ENCODE measurements at places on chromosomes 5 and 9.

- no peak for DNase-seq
Measured at GRCh38 chr5:56493766-56494165, 260.6 kb upstream of the ANKRD55 start.

DNA sequence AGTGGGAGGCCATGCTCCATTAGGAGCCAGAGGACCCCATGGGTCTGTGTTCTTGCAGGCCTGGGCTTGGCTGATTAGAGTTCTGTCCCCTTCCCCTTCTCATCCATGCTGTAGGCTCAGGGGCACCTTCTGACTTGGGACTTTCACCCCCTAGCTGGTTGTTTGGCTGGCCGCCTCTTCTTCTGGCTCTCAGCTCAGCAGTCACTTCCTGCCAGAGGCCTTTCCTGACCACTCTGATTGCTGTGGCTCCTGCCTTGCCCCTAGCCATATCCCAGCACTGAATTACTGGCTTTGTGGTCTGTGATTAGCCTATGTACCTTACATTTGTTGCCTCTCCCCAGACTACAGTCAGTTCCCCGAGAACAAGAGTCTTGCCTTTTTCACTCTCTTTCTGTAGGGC lies 14.6 kb downstream of the ENTREP1 start:
- no peak for DNase-seq

- no peak for DNase-seq
Measured at GRCh38 chr5:39709032-39709431, 284.3 kb upstream of the DAB2 start.

- DNase-seq, result no peak
Measured at GRCh38 chr9:136348691-136349090, 14.9 kb downstream of the DNLZ start.

- no peak for DNase-seq
Measured at GRCh38 chr5:107570181-107570580, 100.6 kb downstream of the EFNA5 start.

DNA sequence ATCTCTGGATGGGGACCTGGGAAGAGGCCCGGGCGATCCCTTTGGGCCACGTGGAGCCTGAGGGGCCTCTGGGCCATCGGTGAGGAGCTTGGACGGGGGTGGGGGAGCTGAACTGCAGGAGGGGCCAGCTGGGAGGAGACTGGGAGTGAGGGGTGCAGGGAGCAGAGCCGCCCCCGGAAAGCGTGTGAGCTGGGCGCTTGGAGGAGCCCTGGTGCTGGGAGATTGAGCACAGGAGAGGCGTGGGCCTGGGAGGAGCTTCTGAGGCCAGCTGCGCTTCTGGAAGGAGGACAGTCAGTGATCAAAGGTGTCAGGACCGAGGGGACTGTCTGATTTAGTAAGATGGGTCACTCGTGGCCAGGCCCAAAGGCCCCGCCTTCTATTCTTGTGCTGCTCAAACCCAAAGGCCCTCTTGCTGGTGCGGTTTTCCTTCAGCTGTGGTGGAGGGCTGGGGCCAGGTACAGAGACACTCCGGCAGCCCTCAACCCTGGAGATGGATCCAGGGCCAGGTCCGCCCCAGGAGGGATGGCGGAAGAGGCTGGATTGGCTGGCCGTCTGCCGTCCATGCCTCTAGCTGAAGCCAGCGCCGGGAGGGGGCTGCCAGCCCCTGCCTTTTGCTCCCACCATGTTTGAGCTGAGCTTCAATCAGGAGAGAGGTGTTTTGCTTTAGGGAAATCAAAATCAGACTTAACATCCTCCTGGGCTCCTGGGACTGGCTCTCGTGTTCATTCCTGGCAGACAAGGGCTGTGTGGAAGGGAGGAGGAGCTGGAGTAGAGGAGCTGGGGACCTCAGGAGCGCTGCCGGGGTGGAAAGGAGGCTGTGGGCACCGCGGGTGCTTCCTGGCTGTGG lies 21.6 kb downstream of the NCS1 start:
- DNase-seq, result no peak

- no peak for DNase-seq
Measured at GRCh38 chr5:59786334-59786805, 107.2 kb downstream of the PDE4D start.

- DNase-seq, result no peak
Measured at GRCh38 chr5:43601454-43602260, 1.3 kb upstream of the NNT start.

DNA sequence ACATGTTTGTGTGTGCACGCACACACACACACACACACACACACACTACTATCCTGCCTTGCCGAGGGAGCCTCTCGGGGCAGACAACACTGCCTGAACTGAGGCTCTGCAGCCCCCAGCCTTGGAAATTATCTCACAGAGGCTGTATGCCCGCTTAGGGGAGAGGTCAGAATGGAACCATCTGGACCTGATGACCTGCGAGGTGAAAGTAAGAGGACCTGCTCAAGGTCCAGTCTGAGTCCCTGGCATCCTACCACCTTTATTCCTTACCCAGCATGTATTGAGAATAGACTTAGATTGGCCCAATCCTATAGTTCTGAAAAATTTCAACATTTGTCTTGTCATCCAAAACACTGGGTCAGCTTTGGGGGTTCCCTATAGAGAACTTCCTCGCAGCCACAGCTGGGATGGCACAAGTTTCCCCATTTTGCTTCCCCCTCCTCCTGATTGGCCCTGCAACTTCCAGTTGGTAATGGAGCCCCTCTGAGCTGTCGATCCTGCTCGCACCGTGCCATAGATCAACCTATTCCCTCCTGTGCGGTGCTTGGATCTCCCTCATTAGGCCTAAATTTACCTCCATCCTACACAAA lies 10.2 kb downstream of the MVB12B start:
- DNase-seq, result no peak

Data from central memory CD4-positive, alpha-beta T cell (primary cell).